Prostate gland (tissue), 2 donors: ENCODE measurements at places on chromosomes 16 and 17.

DNA sequence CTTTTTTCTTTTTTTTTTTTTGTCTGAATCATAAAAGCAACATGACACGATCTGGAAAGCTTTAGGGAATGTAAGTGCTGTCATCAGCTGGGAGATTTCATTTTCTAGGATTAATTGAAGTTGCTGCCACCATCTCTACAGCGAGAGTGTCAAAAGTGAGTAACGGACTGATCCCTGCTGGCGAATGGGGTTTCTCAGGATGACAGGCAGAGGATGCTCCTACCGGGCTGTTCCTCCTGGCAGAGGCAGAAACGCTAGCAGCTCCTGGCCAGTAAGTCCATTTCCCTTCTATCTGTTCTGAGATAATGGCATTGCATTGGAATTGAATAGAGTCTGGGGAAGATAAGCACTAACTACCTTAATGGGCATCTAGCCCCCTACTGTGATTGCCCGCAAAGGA is 80.5 kb upstream of the KIFC3 start:
- DNase-seq, result no peak

- no peak for DNase-seq
Observed at GRCh38 chr16:19524616-19525384, 1.1 kb downstream of the CCP110 start.

DNA sequence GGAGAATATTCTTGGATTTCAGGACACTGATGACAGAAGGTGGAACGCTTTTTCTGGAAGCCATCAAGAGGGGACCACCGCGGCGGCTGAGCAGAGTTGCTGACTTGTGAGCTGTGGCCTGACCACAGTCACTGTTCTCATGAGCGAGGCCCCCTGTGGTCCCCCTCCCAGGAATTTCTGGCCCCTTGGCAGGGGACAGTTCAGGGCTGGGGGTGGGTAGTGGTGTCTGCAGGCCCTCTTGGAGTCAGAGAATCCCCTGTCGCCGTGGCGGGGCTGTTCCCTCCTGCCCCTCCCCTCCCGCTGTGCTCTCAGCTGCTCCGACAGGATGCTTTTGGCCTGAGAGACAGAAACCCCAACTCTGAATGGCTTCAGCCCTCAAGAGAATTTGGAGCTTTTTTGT is 292.0 kb downstream of the SEC14L1 start:
- no peak for DNase-seq

DNA sequence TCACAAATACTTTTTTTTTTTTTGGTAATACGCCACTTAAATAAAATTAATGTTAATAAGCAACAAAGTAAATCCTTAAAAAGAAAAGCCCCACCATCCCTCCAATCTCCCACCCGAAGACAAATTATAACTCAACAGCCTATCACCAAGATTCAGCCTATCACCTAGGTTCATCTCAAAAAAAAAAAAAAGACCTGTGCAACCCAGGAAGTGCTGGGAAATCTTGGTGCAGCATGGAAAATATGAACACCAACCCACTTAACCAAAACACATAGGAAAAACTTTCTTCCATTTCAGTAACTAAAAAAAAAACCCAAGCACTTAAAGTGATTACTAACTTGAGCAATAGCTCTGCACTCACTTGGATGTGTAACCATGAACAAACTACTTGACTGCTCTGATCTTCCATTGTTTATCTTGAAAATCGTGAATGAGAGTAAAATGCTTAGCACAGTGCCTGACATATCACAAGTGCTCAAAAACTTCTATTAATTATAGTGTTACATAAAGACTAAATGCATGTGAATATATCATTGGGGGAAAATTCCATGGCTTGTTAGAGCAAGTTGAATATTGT is 90.4 kb downstream of the STH start:
- no peak for DNase-seq

GRCh38 chr17:50272711-50273653 is 1.3 kb upstream of the TMEM92 start:
- no peak for DNase-seq
